ENCODE measurements at places on chromosomes 2 and 18.

DNA sequence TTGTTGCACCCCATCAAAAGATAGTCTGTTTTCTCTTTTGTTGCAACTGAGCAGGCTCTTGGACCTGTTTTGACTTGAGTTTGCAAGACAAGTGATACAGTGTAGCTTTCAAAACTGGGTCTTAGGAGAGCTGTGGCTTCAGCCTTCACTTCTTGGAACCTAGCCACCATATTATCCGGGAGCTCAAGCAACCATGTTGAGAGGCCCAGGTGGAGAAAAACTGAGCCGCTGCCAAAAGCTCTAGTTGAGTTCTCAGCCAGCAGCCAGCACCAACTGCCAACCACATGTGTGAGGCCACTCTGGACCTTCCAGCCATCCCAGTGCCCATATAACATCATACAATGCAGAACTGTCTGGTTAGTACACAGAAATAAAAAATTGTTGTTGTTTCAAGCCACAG, 5.4 kb downstream of the CACNB4 start:
- DNase-seq, result no peak

DNA sequence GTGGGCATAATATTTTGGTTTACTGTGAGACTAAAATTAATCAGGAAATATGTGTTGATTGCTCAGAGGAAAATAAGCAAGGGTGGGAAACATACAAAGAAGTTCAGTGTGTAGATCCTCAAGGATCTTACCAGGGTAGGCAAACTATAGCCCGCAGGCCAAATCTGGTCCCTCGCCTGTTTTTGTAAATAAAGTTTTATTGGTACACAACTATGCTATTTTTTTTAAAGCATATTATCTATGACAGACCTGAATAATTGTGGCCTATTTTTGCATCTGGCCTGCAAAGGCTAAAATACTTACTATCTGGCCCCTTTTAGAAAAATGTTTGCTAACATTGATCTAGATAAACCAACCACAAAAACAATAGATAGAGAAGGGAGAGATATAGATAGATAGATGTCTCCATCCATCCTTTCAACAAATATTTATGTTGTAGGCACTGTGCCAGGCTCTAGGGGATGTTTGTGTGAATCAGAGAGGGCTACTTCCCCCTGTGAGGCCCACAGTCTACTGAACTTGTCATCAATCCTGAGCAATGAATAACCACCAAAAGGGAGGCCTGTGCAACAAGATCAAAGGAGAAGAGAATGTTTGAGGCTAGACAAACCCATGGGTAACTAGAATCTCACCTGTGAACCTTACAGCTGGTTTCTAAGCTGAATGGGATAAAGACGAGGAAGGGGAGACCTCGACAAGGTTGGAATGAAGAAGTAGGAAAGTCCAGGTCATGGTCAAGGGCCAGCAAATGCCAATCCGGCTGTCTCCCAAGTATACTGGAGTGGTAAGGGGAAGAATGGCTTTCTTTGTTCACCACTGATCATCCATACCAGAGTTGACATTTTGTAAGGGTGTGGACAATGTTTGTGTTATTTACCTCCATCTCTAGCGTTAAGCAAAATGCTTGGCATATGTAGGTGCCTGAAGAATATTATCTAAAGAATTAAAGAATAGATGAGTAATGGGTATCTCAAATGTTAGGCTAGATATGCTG, 23.6 kb downstream of the ALPK2 start:
- peak; percentile 63 for DNase-seq

DNA sequence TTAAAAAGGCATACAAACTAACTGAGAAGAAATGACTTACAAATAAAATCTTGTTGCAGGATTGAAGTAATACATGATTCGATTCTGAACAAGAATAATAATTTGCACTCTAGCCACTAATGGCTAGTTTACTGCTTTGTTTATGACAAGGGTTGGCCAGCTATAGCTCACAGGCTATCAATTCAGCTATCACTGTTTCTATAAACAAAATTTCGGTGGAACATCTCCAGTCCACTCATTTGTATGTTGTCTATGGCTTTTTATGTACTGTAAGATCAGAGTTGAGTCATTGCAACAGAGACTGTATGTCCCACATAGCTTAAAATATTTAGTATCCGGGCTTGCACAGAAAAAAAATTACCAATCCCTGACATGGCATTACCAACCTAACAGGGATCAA, 543.7 kb upstream of the CNTNAP5 start:
- no peak for DNase-seq

GRCh38 chr18:10424585-10425307, 29.7 kb upstream of the APCDD1 start:
- no peak for DNase-seq

DNA sequence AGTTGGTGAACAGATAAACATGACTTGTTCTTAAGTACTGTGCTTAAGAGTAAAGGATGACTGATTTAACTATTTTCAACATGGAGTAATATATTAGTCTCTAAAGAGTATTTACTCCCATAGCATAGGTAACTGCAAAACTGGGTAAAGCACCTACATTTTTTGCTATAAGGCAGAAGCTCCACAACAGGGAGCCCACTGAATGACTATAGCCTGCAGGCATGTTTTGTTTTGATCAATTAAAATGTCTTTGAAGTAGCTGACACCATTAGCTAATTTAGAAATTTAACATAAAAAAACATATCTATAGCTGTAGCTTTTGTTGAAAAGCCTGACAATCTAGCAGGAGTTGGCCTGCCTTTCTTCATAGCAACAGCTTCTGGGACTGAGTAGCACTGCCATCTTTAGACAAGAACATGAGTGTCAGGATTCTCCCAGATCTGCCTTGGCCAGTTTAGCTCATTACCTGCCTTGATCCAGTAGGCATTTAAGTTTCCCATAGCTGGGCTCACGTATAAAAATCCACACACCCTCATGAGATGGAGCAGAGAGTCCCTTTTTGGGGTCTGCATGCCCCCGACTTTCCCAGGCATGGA, 1935.1 kb upstream of the PIK3C3 start:
- DNase-seq, result no peak

DNA sequence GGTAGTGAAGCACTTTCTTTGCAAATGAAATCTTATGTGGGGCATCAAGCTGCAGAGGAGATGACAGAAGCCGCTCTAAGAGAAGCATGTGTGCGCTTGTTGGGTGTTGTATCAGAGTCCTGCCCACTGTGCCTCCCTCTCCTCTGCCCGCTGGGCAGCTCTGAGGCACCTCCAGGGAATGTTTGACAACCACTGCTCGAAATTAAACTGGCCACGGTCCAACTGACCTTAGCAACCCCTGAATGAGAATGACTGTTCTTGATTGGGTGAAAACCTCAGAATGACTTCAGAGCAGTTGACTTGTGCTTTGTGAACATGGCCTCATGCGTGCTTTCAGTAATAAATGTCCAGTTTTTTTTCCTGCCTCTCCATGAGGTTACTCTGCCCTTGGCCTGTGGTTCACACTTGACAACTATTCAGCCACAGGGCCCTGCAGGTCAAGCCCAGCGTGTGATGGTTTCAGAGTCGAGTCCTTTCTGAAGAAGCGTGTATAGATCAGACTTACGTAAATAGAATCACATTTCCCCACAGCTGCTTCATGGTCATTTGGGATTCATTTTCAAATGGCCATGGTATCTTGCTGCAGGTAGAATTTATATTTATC, 94.9 kb downstream of the SLC4A3 start:
- no peak for DNase-seq

GRCh38 chr2:205775097-205775877, 93.0 kb downstream of the NRP2 start:
- DNase-seq, result no peak

DNA sequence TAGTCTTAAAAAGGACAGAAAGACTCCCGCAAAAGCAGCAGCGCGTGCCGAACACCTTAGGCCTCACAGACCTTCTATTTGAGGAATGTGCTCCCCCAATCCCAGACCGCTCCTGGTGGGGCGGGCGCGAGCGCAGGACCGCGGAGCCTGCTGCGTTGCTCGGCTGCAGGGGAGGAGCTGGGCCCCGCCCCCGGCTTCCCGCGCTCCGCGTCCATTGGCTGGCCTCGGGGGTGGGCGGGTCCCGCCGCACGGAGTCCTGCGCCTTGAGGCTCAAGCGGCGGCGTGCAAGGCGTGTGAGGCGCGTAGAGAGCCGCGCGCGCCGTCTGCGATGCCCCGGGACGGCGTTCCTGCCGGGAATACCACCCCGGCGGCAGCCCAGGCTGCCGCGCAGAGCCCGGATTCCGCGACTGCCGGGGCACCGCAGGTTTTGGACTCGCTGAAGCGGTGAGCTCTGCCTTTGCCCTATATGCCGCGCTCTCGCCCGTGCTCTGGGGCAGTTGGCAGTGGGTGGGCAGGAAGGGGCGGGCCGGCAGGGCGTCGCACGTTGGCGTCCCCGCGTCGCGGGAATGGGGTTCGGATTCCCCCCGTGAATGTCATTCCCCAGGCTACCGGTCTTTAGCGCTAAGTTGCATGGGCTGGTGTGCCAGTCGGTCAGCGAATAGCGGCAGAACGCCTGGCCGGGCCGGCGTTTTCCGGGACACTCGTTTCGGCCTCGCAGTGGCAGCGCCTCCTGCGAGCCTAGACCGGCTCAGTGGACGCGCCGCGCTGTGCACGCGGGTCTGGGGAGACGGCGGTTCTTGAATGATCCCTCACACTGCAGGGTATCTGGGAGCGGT, 49.6 kb upstream of the PAIP2B start:
- DNase-seq, result peak; percentile 91

- no peak for DNase-seq
These were observed 1110.6 kb upstream of the ACVR2A start for GRCh38 chr2:146734042-146734820.

GRCh38 chr18:63679820-63680606, 18.3 kb upstream of the SERPINB3 start:
- no peak for DNase-seq

GRCh38 chr2:105521176-105521575, 122.3 kb upstream of the FHL2 start:
- DNase-seq, result no peak

DNA sequence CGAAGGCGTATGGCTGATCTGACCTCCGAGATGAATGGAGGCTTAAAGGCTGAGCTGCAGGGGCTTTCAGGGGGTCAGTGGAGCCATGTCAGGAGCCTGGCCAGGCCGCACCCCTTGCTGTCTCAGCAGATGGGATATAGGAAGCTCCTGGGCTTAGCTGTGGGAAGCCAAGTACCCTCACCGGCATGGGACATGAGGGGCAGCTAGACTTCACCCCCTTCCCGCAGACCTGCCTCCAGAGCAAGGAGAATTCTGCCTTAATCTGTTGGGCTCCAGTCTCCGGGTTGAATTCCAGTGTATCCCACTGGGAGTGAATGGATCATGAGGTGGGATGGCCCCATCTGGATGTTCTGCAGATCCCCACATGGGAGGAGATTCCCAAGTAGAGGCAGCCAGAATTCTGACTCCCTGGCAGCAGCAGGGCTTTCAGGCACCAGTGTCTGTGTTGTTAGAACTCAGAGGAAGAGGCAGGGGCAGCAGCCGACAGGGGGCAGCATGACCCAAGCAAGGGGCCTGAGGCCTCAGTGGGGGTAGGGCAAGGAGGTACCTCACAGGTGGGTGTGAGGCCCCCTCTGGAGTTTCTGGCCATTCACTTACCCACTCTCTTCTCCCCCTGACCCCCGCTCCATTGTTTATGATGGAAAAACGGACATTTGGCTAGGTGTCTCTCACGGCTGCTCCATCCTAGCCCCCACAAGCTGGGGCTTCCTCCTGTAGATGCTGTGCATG, 19.1 kb downstream of the CAPG start:
- peak; percentile 76 for DNase-seq

GRCh38 chr18:6495536-6495935, 80.8 kb upstream of the L3MBTL4 start:
- DNase-seq, result no peak

GRCh38 chr18:2903006-2903405, 56.2 kb downstream of the EMILIN2 start:
- no peak for DNase-seq

GRCh38 chr2:85308896-85309555, 18.8 kb downstream of the TGOLN2 start:
- DNase-seq, result no peak

DNA sequence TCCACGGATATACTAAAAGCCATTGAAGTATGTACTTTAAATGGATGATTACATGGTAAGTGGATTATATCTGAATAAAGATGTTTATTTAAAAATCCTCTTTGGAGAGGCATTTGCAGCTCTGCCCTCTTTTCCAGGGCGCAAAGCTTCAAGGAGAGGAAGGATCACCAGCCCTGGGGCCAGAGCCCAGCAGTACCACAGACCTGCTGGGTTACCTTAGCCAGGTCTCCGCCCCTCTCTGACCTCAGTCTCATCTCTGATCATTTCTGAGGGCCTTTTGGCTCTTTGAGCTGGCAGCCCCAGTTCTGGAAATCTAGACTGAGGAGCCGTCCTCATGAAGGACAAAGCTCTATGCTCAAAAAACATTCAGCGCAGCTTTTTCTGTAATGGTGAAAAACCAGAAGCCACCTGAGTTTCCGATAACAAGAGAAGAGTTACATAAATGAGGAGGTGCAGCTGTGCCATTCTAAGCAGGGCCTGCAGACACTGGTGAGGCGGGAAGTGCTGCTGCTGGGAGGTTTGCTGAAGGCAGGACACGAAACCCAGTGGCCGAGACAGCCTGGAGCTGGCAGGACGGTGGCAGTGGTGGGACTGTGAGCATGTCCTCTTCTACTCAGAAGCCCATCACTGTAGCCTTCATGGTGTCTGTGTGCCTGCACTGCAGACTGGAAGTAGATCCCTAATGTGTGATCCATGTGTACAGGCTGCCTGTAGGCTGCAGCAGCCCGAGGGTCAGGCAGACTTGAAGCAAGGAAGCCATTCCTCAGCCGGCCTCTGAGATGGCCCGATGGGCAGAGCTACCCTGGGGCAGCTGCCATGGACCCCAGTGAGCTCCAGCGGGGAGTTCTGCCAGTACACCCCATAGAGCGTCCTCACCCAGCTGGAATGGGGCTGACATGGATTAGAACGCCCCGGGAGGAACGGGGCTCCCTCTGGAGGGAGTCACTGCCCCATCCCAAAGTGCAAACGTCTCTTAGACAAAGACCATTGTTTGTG, 27.7 kb downstream of the ADRA2B start:
- DNase-seq, result no peak

GRCh38 chr2:120510751-120511395, 164.9 kb downstream of the INHBB start:
- no peak for DNase-seq

DNA sequence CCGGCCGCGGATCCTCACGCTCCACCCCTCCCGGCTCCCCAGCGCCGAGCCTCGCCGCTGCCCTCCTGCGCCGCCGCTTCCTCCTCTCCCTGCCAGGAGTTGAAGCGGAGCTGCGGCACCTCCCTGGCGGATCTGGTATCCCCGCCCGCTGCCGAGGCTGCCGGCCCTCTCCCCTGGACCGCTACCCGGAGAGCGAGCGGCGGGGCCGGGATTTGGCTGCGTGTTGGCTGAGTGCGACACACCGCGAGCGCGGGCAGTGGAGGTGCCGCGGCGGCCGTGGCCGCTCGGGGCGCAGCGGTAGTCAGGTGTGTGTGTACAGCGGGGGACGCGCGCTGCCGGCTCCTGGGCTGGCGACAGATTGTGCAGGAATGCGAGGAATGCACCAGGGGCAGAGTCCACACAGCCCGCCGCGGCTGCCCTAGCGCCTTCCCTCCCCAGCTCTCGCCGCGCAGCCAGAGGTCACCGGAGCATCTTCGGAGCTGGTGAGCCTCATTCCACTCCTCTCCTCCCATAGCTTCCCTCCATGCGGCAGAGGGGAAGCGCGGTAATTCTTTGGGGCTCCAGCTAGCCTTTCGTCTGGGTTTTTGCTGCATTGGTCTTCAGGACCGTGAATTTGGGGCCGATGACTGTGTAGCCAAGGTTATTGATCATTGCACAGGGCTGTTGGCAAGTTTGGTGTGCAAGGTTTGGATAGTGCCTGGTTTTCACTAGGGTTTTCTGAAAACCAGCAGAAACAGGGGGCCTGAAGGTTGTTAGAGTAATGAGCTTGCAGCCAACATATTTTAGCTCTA, 1.3 kb downstream of the PKP4 start:
- peak; percentile 66 for DNase-seq

GRCh38 chr18:38076346-38077070, 510.9 kb upstream of the CELF4 start:
- DNase-seq, result no peak

Measured in activated naive CD4-positive, alpha-beta T cell treated with anti-CD3 and anti-CD28 coated beads, Interleukin-2, amount 50 U/mL, for 16 hours (primary cell).